ENCODE measurements at places on chromosomes 16 and 17. TPM values are rescaled to one million over a fixed set of nuclear protein-coding genes. Genes with fewer than 3 reads are reported as not detected.

OSGIN1 gene
- 6.2 TPM for polyA plus RNA-seq

ACSM3 gene
- polyA plus RNA-seq, result 0.76 TPM

DNA sequence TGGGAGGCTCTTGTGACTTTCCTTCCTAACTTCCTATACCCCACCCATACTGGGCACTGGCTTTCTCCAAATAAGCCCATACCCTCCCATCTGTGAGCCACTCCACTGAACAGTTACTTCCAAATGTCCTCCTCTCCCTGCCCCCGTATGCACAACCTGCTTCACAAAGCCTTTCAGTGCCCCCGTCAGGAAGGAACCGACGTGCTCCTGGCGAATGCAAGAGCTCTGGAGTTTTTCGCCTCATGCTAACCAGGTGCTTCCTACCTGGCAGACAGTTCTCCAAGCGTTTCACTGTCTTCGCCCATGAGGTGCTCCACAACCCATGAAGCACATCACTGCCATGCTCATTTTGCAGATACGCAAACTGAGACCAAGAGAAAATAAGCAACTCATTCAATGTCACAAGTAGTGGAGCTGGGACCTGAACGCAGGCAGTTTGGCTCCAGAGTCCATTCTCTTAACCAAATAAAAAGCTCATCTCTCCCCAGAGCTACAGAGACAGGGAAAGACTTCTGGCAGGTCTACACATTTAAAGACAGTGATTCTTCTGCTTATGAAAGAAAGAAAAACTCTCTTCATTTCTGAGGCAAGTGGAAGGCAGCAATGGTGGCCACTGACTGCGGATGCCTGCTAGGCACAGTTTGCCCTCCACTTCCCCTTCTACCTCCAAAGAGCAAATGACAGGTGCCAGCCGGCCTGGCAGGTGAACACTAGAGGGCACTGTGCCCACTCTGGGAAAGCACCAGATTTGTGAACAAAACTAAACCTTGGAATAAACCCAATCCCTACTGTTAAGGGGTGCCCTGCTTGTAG is 23.8 kb downstream of the SPHK1 start:
- DNase-seq, result no peak

DNA sequence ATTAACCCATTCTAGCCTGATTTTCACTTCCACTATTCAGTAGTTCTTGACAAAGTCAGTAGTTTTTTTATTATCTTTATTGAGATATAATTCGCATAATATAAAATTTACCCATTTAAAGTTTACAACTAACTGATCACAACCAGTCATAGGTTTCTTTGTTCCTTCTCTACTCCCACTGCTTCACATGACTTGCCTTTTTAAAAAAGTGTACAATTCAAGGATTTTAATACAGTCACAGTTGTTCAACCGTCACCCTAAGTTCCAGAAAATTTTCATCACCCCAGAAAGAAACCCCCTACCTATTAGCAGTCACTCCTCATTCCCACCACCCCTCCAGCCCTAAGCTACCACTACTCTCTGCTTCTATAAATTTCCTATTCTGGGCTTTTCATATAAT is 162.5 kb downstream of the TRIM37 start:
- DNase-seq, result no peak

GRCh38 chr16:64590513-64590912 is 531.4 kb downstream of the CDH11 start:
- DNase-seq, result no peak

DNA sequence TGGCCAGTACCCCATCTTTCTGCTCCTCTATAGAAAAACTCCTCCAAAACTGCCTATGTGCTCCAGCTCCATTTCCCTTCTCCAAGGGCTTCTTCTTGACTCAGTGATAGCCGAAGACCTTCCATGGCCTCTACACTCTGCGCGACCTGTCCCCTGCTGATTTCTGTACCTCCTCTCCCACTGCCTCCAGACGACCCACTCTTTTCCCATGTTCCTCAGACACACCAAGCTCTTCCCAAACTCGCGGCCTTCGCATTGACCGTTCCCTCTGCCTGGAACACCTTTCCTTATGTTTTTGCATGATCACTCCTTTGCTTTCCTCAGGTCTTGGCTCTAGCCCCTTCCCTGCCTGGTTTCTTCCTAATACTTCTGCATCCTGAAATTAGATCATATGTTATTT is 255.6 kb upstream of the SDK2 start:
- no peak for DNase-seq

GRCh38 chr16:67874372-67874771 is 1.5 kb downstream of the EDC4 start:
- no peak for DNase-seq

DNA sequence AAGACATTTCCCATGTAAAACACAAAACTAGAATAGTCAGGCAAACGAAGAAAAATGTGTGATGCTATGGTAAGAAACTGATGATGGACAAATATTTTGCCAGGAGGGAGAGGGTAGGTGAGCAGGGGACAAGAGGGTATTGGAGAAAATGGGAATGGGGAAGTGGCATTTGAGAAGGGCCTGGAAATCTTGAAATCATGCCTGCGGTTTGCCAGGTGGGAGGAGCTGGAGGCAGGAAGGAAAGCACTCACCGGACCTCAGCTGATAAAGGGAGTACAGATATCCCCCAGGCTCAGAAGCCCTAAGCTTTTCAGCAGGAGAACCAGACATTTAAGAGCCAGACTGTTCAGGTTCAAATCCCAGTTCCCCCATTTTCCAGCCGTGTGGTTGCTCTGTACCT is 103.6 kb downstream of the GSG1L start:
- no peak for DNase-seq

- no peak for DNase-seq
These were observed 13.3 kb upstream of the CCDC144A start for GRCh38 chr17:16676676-16677268.
